ENCODE measurements at places on chromosomes 11 and 22.

- no peak for DNase-seq
Measured at GRCh38 chr22:37654563-37655251, 3.8 kb upstream of the PDXP start.

DNA sequence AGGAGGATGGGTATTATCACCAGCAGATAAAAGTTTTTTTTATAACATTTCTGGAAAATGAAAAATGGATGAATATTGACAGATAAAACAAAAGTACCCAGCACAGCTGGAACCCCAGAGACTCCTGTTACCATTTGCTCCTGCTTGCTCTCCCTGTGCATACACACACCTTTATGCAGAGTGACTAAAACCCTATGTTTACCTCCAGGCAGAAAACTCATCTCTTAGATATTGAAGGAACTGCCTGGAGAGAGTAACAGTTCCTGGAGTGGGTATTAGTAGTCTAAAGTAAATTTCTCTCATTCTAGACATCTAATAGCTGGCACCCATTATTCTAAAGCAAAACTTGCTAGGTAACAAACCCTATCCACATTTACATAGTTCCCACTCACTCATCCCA is 38.0 kb downstream of the CYP2R1 start:
- no peak for DNase-seq

GRCh38 chr11:36073411-36074203 is 129.7 kb downstream of the LDLRAD3 start:
- DNase-seq, result no peak

GRCh38 chr11:102589047-102589459 is 36.1 kb downstream of the MMP20 start:
- DNase-seq, result no peak

DNA sequence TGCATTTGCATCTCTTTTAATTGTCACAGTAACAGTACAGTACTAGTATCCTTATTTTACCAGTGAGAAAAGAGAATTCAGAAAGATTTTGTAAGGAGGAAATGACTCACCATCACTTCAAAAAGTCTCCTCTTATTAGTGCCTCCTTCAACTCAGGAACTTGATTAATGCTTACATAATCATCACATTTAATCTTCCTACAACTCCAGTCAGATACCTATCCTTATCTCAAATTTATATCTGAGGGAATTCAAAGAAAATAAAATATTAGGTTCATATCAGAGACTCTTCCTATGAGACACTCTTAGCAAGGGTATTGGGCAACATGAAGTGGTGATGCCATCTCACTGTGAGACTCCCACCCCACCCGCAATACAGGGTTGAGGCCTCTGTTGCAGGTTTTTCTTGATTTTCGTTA is 26.1 kb upstream of the CTSC start:
- DNase-seq, result no peak

- no peak for DNase-seq
Measured at GRCh38 chr22:30357236-30357570, 396 bp downstream of the CCDC157 start.
